ENCODE measurements at places on chromosomes 6 and 20.

DNA sequence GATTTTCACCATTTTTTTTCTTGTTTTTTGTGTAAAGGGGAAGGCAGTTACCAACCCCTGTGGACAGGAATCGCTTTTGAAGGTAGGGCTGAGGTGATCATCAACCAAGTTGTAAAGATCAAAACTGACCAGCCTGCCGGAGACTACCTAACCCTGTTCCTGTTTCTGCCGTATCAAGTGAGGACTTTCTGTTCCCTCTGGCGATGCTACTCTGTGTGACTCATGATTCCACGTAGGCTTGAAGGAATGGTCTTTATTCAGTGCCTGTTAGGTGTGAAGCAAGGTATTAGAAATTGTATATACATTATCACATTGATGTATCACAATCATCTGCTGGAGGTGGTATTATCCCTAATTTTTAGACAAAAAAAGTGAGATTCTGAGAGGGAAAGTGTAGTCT, 161.3 kb downstream of the SOX4 start:
- DNase-seq: peak; percentile 50

DNA sequence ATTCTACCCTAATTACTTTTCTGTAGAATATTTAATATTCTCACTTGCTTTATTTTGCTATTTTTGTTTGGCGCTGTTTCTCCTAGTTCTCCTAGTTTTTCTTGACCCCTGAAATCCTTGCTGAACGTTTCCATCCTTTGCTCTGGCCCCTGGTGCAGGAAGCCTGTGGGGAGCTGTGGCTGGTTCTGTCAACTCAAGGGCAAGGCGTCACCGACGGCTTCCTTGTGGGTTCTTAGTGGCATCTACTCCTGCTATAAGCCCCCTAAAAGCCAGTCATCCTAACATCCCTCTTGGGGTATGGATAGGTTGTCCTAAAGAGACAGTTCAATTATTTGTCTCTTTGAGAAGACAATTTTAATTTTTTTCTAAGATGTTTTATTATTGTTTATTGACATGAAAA, 36.9 kb upstream of the KIF25 start:
- no peak for DNase-seq

GRCh38 chr20:45971425-45971674, 653 bp downstream of the ZNF335 start:
- no peak for DNase-seq

DNA sequence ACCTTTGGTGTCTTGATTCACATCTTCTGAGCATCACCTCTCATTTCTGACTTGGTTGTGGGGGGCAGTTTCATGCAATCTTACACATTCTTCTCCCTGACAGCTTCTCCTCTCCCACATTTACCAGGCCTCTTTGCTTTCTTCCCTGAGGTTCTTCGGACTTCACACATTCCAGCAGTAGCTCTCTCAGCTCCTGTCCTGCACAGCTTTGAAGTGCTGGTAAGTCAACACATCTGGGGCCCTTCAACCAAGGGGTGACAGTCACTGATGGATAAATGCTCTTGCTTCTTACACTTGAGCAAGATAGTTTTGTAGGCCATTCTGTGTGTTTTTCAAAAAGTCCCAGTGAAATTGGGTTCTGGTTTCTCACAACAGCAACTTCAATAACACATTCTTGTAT, 2.5 kb upstream of the SLC35B3 start:
- DNase-seq: no peak

DNA sequence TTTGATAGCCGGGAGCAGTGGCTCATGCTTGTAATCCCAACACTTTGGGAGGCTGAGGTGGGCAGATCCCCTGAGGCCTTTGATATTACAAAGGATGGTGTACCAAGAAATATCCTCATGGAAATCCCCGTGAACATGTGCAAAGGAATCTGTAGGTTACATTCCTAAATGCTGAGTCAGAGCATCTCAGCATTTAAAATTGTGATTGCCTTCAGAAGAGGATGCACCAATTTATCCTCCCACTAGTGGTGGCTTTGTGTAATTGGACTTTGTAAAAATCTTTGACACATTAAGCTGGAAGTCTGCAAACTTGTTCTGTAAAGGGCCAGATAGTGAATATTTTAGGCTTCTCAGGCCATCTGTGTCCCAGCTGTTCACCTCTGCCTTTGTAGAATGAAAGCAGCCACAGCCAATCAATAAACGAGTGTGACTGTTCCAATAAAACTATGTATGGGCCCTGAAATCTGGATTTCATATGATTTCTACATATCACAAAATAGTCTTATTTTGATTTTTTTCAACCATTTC, 11.8 kb downstream of the TMEM14B start:
- DNase-seq: peak; percentile 73

DNA sequence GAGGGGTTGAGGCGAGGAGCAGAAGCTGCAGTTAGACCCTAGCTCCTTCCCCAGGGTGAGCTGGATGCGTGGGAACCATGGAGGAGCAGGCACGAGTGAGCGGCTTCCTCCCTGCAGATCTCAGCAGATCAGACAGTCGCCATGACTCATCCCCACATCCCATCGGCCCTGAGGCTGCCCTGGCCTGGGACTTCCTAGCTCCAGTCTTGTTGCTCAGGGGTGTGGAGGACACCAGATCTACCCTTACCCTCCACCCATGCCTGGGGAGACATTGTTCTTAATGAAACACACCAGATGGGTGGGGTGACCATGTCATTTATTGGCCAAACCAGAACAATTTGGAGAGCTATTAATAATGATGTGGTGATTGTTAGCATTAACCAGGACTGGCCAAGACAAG, 36.3 kb upstream of the TGM2 start:
- peak; percentile 90 for DNase-seq

GRCh38 chr20:1368448-1369199, 24.2 kb downstream of the FKBP1A start:
- peak; percentile 37 for DNase-seq

GRCh38 chr6:15362274-15363160, 116.6 kb downstream of the JARID2 start:
- DNase-seq: no peak

- DNase-seq: no peak
Measured at GRCh38 chr6:48959251-48960060, 503.6 kb downstream of the MMUT start.

DNA sequence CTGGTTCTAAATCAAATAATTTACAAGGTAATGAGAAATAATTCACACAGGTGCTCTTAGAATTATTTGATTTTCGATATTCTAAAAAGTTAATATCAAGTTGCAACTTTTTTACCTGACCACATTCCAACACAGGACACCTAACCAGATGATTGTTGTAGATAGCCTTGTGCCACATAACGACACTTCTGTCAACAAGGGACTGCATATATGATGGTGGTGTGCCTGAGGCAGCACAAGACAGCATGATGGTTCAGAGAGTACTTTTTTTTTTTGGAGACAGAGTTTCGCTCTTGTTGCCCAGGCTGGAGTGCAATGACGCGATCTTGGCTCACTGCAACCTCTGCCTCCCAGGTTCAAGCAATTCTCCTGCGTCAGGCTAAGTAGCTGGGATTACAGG, 66.2 kb upstream of the TMEM30A start:
- DNase-seq: no peak

DNA sequence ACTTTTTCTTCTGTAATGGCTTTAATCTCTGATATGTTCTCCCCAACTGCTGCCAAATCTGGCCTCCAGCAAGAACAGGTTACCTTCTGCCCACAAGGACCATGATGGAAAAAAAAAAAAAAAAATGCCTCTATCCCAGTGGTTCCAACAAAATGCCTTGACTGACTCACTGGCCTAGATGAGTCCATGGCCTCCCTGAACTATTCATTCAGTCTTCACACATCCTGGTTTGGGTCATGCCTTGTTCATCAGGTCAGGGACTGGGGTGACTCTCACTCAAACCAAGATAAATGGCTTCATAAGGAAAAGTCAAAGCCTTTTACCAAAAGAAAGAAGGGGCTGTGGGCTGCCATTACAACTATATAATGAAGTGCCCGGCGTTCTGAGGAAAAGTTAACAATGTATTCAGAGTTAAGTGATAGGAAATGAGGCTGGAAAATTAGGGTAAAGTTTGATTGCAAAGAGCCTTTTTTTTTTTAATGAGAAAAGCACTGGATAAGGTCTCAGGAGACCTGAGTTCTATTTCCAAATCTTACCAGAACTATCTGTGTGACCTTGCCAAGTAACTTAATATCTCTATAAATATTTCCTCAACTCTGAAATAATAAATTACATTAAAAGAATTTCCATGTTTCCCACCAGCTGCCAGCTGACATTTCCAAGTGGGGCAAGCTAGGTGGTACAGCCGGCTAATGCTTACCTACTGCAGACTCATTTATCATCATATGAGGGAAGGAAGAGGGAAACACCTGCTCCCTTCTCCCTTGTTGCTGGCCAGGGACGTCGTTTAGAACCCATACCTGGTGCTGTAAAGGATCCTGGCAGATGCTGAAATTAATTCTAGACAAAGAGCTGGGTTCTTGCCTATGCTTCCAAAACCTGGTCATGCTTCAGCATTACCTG, 380.0 kb upstream of the MARCKS start:
- no peak for DNase-seq

- DNase-seq: no peak
Measured at GRCh38 chr20:50729901-50730764, 1.2 kb upstream of the PARD6B start.

GRCh38 chr6:75472885-75473284, 20.7 kb downstream of the FILIP1 start:
- no peak for DNase-seq

- DNase-seq: no peak
Measured at GRCh38 chr20:39155971-39156370, 193.8 kb downstream of the DHX35 start.

GRCh38 chr6:13604546-13605416, 10.4 kb upstream of the NOL7 start:
- DNase-seq: no peak

DNA sequence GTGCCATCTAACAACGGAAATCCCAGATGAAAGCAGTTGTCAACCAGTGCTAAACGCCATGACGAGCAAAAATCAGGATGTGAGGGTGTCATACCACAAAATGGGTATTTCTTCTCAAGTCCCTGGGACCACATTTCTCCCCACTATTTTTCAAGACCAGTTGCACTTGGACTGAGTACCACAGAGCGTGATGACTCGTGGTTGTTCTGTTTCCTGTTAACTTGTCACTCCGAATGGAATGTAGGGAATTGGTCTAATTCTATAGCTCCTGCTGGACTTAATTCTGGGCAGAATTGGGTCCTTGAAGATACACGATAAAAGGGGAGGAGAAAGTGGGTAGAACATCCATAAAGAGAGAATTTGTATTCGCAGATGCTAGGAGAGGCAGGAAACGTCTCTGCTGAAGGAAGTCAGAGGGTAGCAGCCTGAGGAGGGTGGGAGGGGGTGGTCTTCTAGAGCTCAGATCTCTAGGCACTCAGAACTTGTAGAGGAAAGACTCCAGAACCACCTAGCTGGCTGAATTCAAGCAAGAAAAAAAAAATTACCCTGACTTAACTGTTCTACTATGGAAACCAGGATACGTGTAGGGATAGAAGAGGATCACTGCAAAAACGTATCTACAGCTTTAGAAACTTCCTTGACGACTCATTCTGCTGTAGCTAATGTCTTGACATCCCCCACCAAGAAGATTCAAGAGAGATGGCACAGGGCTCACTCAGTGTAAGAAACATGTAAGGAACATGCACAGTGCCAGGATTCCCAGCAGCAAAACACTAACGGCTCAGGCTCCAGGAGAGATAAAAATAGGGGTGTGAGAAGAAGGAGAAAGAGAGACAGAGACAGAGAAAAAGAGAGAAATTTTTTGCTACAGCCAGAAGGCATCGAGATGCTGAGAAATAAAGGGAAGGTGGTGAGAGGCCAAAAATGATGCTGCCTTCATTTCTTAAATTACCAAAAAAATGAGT, 494.7 kb downstream of the CD83 start:
- peak; percentile 12 for DNase-seq

GRCh38 chr6:95576218-95576997, 927 bp upstream of the MANEA start:
- no peak for DNase-seq

DNA sequence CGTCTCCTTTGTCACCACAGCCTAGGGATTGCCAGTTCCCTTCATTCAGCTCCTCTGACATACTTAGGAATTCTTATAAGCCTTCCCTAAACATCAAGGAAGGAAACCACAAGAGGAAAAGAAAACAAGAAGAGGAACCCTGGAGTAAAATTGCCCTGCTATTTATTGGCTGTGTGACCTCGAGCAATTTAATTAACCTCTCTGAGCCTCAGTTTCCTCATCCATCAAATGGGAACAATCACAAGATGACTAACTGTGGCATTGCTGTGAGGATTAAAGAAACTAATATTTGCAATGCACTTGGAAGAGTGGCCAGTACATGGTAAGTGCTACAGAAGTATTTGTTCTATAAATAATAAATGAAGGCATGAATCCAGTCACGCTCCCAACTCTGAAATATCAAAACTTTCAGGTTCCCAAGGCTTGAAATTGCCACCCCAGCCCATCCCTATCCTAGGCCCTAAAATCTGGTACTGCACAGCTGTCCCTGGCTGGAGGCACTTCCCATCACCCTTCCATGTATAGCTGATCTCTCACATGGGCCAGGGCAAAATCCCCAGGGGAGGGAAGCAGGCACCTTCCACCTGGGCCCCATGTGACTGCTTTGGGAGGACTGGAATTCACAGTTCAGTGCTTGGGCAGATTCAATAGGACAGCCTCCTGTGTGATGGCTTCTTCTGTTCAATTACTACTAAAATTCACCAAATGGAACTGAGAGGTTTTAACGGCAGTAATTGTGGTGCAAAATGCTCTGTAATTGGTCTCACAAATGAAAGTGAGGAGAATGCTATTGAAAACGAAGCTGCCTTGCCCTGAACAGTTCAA, 78.0 kb upstream of the MAFB start:
- no peak for DNase-seq

- DNase-seq: peak; percentile 36
Measured at GRCh38 chr6:145028144-145028818, 707.0 kb downstream of the EPM2A start.

GRCh38 chr6:42431356-42431755, 20.4 kb downstream of the TRERF1 start:
- no peak for DNase-seq

DNA sequence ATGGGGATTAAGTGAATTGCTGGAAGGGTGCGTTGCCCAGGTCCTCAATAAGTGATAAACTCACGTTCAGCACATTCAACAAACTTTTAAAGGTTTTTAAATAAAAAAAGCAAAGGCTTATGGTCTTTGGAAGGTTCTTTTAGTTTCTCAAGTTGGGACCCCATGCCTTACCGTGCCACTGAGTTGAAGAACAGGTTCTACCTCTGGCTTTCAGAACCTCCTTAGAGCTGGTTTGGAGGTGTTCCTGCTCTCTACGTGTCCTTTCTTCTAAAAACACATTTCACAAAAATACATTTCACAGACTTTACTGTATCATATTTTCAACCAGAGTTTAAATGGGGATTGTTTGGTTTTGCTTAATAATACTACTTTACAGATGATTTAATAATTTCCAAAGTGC, 29.0 kb downstream of the ARID1B start:
- DNase-seq: no peak

DNA sequence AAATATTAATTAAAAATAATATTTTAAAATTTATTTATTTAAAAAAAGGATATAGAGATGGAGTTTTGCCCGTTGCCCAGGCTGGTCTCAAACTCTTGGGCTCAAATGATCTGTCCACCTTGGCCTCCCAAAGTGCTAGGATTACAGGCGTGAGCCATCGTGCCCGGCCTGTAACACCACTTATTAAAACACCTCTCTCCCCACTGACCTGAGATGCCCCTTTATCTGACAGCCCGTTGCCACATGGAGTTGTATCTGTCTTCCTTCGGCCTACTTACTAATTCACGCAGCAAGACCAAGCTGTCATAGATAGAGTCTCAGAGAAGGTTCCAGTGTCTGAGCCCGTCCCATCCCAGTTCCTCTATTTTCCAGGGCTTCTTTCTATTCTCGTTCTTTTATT, 30.7 kb downstream of the KIF25 start:
- no peak for DNase-seq
